ENCODE measurements at places on chromosomes 3 and 15. TPM values are rescaled to one million over a fixed set of nuclear protein-coding genes. Genes with fewer than 3 reads are reported as not detected.

Gene CYP8B1
- polyA plus RNA-seq: 0.30 TPM

Gene FAM43A
- polyA plus RNA-seq: 13.9 TPM

Gene DNAJB11
- polyA plus RNA-seq: 61.3 TPM

- no peak for DNase-seq
These were observed 634.0 kb upstream of the LMCD1 start for GRCh38 chr3:7867587-7867986.

- DNase-seq: peak; percentile 71
These were observed at the start of gene RASA2 for GRCh38 chr3:141486746-141487520. RASA2 (plus strand) TSS chr3:141487027; CDS start chr3:141487084, 57 bp downstream.

All from right lung (tissue), 10 donors.